ENCODE measurements at places on chromosomes 6 and 20.

- peak; percentile 11 for DNase-seq
These were observed 38.0 kb downstream of the OGFRL1 start for GRCh38 chr6:71326611-71327010.

DNA sequence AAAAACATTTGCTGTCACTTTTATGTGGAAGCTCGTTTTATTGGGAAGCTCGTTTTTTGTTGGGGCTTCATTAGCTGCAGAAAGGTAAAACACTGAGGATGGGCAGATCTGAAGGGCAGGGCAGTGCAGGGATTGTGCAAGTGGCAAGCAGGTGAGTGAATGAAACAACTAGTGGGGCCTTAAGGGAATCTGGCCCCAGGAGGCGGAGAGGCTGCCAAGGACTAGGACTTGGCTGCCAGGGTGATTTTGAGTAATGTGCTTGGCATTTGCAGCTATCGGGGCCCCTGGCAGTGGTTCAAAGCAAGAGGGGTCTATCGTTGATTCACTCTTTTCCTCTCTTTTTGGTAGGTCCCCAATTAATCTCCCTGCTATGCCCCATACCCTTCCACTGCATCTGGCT, 11.5 kb downstream of the IL22RA2 start:
- DNase-seq: no peak

- no peak for DNase-seq
These were observed 181.8 kb downstream of the ZMYND8 start for GRCh38 chr20:47174456-47175243.

DNA sequence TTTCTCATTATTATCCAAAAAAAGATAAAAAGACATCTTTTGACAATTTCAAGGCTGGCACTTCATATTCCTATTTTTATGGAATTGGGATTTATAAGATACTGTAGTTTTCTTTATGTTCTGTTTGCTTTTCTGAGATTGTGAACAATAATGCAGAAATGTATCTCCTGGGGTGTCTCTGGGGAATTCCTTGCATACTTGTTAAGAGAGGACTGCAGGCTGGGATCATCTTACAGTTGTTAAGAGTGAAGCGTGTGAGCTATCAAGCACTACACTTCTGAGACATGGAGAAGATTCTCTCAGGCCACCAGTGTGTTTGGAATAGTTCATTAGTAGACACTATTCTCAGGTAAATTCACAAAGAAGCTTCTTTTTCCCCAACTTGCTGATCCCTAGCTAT, 963.3 kb upstream of the GJE1 start:
- DNase-seq: peak; percentile 88

- no peak for DNase-seq
These were observed 104.7 kb downstream of the ARMC2 start for GRCh38 chr6:108952776-108953486.

DNA sequence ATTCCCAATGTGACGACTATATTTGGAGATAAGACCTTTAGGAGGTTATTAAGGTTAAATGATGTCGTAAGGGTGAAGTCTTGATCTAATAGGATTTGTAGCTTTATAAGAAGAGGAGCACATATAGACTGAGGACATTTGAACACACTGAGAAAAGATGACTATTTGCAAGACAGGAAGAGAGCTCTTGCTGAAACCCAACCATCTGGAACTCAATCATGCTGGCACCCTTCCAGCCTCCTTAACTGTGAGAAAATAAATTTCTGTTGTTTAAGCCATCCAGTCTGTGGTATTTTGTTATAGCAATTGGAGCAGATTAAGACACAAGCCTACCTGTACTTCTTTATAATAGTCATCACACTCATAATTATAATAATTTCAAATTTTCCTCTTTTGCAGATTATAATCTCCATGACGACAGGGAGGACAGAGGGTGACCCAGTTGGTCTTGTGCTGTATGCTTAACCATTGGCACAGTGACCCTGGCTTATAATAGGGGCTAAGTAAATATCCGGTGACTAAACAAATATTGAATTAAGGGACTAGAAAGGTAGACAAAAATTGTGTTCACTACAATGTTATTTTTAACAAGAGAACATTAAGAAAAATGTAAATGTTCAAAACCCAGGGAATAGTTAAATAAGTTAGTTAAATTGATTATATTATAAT, 206.4 kb upstream of the HDDC2 start:
- DNase-seq: peak; percentile 29

DNA sequence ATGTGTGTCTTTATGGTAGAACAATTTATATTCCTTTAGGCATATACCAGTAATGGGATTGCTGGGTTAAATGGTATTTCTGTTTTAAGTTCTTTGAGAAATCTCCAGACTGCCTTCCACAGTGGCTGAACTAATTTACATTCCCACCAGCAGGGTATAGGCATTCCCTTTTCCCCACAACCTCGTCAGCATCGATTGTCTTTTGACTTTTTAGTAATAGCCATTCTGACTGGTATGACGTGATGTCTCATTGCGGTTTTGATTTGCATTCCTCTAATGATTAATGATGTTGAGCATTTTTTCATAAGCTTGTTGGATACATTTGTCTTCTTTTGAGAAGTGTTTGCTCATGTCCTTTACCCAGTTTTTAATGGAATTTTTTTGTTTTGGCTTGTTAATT, 5.3 kb upstream of the TASP1 start:
- DNase-seq: peak; percentile 57

- DNase-seq: no peak
These were observed 262.2 kb downstream of the TAF4 start for GRCh38 chr20:61803416-61803914.

- peak; percentile 31 for DNase-seq
These were observed 56.3 kb upstream of the EYA4 start for GRCh38 chr6:133184798-133185372.

DNA sequence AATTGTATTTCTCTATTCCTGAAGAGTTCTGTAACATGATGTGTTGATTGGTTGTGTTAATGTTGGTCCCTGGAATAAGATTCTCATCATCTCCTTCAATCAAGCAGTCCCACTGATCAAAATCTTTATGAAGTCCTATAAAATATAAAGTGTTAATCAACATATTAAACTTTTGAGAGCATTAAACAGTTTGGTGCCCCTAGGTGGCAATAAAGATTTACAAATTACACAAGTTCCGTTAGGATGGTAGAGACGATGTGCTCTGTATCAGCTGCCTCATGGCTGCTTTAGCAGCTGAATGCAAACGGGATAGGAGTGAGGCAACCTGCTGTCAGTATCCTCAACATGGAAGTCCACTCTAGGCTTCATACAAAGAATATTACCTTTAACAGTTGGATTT, 16.9 kb downstream of the TDRD6 start:
- DNase-seq: peak; percentile 5

DNA sequence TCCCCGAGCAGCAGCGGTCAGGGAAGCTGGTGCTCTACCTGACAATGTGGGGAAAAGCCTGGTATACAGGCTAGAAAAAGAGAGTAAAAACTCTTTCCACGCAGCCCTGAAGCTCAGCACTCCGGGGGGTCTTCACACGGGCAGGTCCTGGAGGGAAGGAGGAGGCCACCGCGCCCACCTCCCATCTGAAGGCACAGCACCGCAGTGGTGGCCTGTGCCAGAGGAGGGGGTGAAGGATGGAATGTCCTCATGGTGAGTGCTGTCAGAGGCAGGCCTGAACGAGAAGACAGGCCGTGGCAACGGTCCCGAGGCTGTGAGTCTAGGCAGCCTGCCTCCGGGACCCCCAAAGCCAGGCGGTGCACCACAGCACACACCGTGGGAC, 5.8 kb downstream of the SLC2A4RG start:
- no peak for DNase-seq

GRCh38 chr20:32522526-32522775, 62.7 kb downstream of the NOL4L start:
- no peak for DNase-seq

- no peak for DNase-seq
These were observed 332.2 kb upstream of the RSPO3 start for GRCh38 chr6:126786262-126786661.

- DNase-seq: no peak
These were observed 252.1 kb downstream of the FARS2 start for GRCh38 chr6:5513408-5513807.

- DNase-seq: no peak
These were observed 7.9 kb downstream of the AARS2 start for GRCh38 chr6:44305200-44305725.

DNA sequence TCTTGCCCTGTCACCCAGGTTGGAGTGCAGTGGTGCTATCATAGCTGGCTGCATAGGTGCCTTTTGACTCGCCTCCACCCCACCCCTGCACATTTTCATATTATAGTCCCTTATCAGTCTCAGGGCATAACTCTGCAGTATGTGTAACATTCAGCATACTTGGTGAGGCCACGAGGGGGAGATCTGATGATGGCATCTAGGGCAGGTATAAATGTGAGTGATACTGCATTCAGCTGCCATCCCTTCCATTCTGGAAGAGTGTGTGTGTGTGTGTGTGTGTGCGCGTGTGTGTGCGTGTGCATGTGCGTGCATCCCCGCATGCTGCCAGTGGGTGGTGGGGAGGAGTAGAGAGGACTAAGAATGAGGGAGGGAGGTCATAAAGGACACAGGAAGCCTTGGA, 81.4 kb downstream of the JARID2 start:
- DNase-seq: no peak

- DNase-seq: no peak
These were observed 471.7 kb downstream of the CBLN4 start for GRCh38 chr20:55533632-55534031.

DNA sequence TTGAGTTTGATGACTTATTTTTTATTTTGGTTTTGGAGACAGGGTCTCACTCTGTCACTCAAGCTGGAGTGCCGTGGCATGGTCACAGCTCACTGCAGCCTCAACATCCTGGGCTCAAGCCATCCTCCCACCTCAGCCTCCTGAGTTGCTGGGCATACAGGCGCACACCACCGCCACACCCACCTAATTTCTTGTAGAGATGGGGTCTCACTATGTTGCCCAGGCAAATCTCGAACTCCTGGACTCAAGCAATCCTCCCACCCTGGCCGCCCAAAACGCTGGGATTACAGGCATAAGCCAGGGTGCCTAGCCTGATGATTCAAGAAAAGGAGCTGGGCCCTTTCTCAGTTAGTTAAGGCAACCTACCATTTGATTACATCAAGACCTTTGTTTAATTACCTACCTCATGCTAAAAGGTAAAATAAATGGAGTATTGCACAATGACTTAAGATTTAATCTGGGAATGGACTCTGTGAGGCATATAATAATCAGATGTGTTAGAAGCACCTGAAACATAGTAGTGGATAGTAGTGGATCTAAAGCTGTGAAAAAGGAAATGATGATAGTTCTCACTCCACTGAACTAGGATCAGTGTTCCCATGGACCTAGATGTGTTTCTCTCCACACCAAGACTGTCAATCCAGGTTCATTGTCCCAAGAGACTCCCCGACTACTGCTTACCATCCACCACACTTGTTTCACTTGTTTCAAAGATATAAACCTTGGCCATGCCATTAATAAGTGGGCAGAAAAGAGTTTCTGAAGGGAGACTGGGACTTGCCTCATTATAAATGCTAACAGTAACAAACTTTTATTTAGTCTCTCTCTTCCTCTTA, 2.1 kb downstream of the TNFRSF21 start:
- no peak for DNase-seq

DNA sequence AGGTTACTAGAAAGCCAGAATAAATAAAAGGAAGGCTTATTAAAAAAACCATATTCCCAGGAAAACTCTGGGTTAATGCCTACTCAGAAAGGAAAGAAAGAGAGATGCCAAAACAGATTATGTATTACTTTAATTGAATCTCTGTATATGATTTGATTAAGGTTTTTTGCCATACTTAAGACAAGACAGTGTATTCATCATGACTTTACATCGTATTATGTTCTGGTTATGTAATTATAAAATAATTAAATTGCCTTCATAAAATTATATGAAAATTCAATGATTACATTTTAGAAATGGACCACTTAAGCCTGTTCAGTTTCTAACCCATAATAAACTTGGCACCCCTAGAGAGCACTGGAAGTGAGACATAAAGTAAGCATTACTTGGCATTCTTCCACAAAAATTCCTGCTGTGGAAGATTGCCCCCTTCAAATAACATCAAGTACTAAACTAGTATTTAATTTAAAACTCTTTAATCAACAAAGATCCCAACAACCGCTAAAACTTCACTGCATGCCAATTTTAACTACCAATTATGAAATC, 20.8 kb upstream of the IBTK start:
- DNase-seq: no peak

DNA sequence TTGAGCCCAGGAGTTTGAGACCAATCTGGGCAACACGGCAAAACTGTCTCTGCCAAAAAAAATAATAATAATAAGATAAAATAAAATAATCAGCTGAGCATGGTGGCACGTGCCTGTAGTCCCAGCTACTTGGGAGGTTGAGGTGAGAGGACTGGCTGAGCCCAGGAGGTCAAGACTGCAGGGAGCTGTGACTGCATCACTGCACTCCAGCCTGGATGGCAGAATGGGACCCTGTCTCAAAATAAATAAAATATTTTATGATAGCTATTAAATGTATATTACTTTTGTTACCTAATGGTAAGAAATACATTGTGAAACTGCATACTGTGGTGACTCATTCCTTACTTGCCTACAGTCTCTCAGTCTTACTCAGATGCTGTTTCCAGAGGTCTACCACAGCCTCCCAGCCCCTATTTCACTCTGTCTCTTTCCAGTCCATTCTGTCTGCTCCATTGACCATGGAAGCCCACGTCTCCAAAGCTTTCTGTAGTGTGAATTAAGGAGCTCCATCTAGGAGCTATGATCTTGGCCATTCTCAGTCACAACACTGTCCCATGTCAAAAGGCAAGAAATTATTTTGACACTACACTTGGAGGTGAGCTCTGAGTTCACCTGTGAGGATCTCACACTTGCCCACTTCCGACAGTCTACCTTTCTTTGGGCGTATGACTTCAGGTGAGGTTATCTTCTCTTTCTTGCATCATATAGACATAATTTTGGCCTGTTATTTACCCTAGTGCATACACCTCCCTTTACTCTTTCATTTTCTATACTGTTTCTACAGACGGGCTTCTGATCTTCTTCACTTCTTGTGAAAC, 22.4 kb upstream of the SNX9 start:
- DNase-seq: peak; percentile 67

- DNase-seq: no peak
These were observed 83.0 kb downstream of the MAP7 start for GRCh38 chr6:136467186-136467585.

GRCh38 chr6:39938773-39939654, 4.8 kb upstream of the MOCS1 start:
- no peak for DNase-seq

- DNase-seq: no peak
These were observed 59.2 kb upstream of the ADGRB3 start for GRCh38 chr6:68575765-68576439.

DNA sequence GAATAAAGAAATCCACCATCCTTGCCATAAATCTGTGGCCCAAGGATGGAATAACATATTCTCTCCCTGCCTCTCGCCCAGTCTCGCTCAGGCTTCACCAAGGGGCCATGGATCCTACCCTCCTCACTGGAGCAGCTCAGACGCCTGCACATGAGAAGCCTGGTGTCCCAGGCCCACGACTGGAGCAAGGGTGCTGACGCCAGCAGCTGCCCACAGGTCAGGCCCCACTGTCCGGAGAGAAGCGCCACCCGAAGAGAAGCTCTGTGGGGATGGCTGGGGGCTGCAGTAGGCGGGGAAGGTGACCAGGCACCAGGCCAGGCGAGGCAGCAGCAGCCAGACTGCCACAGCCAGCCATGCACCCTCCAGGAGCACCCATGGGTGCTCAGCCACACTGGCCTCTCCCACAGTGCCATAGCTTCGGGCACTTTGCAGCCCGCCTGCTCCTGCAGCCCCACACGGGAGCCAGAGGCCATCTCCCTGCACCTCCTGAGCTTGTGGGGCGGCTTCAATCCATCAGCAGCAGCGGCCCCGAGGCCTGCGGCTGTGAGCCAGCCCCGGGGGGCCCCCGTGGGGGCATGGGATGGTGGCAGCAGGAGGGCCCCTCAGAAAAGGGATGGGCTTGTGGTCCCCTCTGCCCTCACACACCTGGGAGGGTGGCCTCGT, 286.2 kb upstream of the SGK1 start:
- DNase-seq: no peak

- DNase-seq: peak; percentile 62
These were observed 13.2 kb downstream of the FILIP1 start for GRCh38 chr6:75480425-75480824.

Data from AG10803 (cell line).